ENCODE measurements at places on chromosomes 12 and 14.

GRCh38 chr12:106297681-106298080, 4.9 kb upstream of the TCP11L2 start:
- DNase-seq = no peak

DNA sequence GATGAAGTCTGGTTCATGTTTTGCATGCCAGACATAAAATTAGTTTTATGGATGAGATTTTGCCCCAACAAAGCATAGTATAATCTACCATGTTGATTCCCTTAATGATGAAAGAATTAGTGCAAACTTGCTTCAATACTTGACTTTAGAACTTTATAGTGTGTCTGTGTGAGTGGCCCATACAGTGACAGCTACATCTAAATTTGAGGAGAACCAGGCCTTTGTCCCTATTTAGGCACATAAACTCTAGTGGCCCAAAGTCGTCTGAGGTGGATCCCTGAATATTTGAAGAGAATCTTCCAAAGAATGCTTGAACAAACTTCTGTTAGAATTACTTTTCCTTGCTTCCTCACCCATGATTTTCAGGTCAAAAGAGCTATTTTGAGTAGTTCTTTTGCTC, 70.4 kb downstream of the POLR3B start:
- DNase-seq = no peak

- DNase-seq = peak; percentile 56
Measured at GRCh38 chr12:54294152-54294952, 6.5 kb downstream of the NFE2 start.

DNA sequence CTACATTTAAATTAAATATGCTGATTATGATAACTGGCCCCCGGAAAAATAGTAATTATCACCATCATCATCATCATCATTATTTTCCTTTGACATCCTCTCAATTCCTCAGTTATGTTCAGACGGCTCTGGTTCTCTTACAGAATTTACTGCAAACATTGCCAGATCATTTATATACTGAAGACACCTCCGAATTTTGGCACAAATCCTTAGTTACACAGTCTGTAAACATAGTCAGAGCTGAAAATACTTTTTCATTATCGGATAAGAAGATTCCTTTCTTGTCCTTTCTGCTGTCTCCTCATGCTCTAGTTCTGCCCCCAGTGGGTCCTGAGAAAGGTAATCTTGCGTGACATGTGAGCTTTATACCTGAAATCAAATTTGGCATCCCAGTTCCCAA, 40.3 kb upstream of the CCDC60 start:
- no peak for DNase-seq

GRCh38 chr14:61435563-61436337, 114.4 kb downstream of the PRKCH start:
- DNase-seq = no peak

DNA sequence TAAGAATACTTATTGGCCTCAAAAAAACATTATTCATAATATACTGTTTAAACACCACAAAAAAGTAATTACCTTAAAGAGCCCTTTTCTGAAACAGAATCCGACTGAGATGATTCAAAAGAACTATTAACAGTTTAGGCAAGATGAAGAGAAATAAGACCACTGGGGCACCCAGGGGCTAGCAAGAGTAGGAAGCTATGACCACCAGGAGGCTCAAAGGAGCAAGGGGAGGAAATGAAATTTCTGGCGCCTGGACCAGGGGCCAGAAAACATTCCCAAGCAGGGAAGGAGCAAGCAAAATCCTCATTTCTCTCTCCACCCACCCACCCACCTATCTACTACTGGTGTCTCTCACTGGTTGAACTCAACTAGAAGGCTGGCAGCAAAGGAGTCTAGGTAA, 6.3 kb upstream of the DCAF4 start:
- DNase-seq = no peak

GRCh38 chr14:75044322-75044721, 6.9 kb downstream of the MLH3 start:
- DNase-seq = no peak

DNA sequence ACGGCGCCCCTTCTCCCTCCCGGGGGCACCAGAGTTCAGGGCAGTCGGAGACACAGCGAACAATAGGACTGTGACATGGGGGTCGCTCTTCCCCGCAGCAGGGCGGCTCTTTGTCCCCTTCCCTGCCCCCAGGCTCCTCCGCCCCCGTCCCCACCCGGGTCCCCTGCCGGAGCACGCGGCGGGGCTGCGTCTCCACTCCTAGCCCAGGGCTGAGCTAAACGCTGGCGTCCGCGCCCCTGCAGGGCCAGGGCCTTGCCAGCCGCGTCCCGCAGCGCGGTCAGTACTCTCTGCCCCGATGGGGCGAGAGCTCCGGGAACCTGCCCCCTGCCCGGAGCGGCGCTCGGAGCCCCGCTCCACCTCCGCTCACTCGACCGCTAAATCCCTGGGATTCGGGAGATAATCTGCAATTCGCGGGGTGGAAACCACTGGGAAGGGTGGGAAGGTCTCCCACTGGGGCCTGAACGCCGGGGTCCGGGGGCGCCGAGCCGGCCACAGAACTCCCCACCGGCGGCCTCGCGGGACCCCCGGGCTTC, 825 bp upstream of the CCDC85C start:
- DNase-seq = no peak

- no peak for DNase-seq
Measured at GRCh38 chr12:109466305-109466704, 10.8 kb downstream of the KCTD10 start.

DNA sequence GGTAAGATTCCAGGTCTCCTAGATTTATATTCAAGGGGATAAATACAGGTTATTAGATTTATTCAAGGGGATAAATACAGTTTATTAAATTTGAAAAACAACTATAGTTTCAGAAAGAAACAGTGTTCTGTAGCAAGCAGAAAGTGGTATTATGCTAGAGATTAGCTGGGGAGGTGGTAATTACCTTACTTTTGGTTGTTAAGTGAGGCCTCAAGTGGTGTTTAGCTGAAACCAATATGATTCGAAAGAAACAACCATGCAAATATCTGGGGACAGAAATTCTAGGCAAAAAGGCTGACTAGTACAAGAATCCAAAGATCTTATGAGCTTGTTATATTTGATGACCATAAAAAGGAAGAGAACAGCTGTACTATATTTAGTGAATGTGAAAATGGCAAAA, 6.2 kb downstream of the OR4N5 start:
- no peak for DNase-seq

DNA sequence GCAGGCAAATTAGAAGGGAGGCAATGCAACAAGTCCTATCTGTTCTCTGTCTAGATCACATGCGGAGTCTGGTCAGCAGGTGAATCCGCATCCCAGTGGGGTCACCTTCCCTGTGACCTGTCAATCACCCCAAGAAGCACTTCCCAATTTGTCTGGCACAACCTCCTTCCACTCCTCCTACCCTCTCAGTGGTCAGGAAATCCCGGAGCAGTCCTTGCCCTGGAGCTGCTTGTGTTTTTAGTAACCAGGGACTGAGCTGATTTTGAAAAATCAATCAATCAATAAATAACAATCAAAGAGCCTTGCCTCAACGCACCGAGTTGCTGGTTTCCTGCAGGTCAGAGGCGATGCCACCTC, 572 bp upstream of the ACSS3 start:
- no peak for DNase-seq

- DNase-seq = no peak
Measured at GRCh38 chr12:60501124-60501729, 905.4 kb downstream of the SLC16A7 start.

GRCh38 chr12:50988051-50988450, 35.7 kb downstream of the HIGD1C start:
- no peak for DNase-seq

- DNase-seq = no peak
Measured at GRCh38 chr12:88570103-88570502, 10.2 kb downstream of the KITLG start.

GRCh38 chr12:43797561-43798217, 8.4 kb downstream of the TWF1 start:
- no peak for DNase-seq

DNA sequence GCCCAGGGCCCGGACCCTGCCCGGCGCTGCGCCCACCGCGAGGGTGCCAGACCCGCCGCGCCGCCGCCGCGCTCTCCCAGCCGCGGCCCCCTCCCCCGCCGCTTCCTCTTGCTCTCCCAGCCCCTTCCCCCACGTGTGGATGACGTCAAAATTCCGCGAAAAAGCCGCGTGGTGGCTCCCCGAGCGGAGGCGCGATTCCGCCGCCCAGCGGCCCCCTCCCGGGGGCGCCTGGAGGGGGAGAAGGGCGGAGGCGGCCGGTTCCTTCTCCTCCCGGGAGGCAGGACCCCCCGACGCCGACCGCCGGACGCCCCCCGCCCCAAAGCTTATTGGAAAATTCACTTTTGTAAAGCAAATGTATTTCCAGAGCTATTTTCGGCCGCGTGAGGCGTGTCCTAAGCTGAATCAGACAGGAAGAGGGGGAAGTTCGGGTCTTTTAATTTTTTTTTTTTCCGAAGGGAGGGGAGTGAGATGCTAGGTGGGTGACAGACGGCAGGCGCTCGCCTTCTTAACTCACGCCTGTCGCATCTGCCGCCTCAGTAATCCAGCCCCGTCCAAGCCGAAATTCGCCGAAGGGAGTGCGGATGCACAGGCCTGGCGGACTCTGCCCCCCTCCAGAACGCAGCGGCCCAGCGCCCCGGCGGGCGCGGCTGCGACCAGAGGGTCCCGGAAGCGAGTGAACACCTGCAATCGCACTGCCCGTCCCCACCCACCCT, 4.1 kb upstream of the CCND2 start:
- DNase-seq = peak; percentile 89

DNA sequence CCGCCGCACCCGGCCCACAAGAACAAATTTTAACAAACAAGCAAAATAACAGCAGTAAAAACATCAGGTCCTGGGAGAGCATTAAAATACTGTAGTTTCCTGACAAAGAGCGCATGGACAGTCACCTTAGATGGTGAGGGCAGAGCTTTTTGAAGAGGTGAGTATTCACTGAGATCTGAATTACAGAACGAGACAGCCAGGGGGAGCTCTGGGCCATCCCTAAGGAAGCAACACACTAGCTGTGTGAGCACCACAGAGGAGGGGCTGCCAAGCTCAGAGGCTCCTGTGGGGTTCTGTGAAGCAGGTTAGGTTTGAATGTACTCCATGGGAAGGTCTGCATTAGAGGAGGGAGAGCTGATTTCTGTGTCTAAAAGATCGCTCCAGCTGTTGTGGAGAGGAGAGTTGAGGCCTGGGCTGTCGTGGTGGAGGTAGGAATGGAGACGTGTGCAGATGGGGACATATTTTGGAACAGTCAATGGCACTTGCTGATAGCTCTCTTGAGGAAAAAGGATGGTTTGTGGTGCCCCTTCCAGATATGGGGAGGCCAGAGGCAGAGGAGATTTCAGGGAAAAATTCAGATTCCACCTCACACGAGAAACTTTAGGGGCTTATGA, 72.9 kb downstream of the TRAFD1 start:
- peak; percentile 30 for DNase-seq

DNA sequence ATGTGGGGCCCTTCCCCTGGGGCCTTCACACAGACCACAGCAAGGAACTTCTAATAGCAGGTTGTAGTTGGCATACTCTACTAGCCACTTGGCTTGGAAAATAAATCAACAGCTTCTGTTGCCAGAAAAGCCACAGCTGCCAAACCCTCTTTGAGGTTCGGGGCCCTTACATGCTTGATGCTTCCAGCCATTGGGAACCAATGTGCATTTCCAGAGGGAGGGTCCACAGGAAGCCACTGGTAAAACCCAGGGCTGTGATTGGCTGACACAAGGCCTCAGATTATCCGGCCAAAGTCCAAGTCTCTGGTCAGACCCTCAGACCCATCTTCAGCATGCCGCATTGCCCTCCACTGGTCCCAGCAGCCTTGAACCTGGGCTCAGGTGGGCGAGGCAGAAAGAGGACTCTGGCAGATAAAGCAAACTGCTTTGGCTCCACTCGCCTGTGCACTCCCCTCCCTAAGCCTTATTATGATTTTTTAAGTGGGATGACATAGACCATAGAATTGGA, 214.4 kb downstream of the BCL11B start:
- DNase-seq = no peak

DNA sequence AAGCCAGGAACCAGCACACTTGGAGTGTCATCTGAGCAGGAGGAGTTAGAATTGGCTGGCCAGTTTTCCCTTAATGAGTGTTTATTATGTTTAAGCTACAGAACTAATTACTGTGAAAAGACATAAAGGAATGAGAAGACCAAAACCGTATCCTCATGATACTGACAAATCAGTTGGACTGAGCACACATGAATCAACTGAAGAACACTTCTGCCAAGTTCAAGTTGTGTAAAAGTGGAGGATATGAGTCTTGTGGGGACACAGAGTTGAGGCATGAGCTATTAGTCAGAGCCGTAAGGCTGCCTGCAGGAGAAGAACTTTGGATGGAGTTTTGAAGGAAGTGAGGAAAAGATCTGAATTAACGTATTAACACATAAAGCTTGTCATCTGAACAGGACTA, 43.1 kb downstream of the HMGA2 start:
- DNase-seq = no peak

DNA sequence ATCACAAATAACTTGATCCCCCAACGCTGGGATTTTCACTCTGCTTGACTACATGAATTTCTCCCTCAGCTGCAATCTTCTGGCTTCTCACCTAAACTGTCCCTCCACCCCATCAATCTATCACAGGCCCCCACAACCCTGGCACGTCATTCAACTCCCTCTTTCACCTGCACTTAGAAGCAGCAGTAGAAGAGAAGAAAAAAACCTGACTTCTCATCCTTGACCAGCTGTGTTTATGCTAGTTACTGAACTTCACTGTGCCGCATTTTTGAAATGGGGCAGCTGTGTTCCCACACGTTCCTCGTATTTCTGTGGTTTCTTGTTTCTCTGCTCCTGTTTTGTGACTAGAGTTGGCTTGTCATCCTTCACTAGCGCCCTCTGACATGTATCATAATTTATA, 35.0 kb downstream of the ITPR2 start:
- DNase-seq = no peak

DNA sequence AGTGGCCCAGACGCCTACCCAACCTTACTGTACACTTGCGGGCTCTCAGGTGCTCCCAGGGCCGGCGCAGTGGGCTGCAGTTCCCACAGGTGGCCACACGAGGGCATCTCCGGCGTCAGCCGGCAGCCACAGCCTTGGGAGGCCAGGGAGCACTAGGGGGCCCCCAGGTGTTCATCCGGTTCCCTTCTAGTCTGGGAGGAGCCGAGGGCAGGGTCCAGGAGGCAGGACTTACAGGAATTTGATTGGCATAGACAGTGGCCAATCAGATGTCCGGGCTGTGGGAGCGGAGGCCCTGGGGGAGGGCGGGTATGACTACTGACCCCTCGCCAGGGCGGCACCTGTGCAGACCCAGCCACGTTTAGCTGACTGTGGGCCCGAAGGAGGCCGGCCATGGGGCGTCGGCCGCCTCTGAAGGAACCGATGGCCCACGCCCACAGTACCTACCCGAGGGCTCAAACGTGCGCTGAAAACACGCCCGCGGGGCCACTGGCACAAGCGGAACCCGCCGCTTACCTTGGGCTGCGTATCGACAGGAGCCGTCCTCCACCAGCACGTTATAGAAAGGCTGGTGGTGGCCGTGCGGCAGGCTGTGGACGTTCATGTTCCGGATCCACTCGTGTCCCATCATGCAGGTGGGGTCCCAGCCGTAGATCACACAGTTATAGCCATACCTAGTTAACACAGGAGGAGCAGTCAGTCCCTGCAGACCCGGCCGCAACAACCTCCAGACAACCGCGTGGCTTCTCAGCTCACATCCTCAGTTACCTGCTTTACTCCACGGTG, 34.8 kb downstream of the FBXO21 start:
- peak; percentile 57 for DNase-seq

All from CD4-positive, alpha-beta T cell treated with Interleukin-4 for 4 hours (primary cell).